Islet precursor cell (in vitro differentiated cells): ENCODE measurements at places on chromosomes 1 and 21.
A peak's percentile ranks its signal among the peaks of the same experiment; 100 is the strongest.

GRCh38 chr1:109897259-109897955, 13.2 kb upstream of the CSF1 start:
- no peak for DNase-seq

DNA sequence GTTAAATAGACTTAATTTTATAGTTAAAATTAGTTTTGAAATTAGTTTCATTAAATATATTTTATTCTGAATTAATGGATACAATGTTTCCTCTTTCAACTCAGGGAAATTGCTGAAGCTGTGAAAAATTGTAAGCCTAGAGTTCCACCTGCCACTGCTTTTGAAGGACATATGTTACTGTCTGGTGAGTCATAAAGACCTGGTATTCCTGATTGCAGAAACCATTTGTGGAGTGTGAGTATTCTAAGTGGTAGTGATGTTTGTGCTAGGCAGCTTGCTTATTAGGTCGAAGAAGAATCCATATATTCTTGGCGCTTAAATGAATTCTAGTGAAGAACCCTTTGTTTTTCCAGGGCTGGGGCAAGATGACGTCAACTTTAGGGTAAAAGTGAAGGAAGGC, 34.0 kb downstream of the MTR start:
- no peak for DNase-seq

- peak; percentile 33 for DNase-seq
Measured at GRCh38 chr21:43211760-43212115, 42.9 kb downstream of the CRYAA start.

GRCh38 chr1:187476671-187477070, 647.9 kb downstream of the PLA2G4A start:
- no peak for DNase-seq

DNA sequence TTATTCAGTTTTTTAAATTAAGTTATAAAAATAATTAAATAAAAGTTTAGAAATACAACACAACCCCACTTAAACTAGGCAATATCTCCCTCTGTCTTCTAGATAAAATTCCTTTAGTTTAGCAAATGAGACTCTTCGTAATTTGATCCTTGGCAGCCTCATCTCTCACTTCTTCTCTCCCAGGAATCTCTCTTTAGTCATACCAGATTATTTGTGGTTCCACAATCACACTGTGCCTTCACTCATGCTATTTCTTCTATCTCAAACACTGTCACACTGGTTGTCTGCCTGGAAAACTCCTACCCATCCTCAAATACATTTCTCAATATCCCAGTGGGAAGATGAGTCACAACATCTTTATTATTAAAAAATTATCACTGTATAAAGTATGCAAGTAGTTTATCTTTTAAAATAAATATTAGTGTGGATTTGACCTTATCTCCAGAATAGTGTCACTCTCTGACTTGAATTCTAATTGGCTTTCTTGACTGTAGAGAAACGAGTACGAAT, 195.5 kb downstream of the KCNH1 start:
- no peak for DNase-seq

DNA sequence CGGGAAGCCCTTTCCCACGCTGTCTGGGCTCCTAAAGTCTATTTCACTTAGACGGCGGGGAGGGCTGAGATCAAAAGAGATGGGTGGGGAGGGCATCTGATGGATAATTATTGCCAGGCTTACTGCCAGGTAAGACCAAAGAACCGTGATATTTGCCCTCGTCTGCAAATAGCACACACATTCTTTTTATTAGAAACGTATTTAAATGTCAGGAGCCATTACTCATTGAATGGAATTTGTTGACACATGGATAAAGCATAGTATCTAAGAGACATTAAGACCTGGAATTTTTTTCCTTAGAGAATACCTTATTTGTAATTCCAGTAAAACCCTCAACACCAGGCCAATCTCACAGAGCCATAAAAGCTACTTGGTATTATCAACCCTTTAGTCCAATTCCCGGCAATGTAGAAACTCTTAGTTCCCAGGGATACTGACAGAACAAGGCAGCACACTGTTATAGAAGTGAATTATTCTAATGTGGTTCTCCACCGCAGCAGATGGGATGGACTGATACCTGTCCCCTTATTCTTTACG, 10.6 kb downstream of the URB1 start:
- no peak for DNase-seq

GRCh38 chr1:15406614-15407559, 2.8 kb upstream of the EFHD2 start:
- DNase-seq: no peak

DNA sequence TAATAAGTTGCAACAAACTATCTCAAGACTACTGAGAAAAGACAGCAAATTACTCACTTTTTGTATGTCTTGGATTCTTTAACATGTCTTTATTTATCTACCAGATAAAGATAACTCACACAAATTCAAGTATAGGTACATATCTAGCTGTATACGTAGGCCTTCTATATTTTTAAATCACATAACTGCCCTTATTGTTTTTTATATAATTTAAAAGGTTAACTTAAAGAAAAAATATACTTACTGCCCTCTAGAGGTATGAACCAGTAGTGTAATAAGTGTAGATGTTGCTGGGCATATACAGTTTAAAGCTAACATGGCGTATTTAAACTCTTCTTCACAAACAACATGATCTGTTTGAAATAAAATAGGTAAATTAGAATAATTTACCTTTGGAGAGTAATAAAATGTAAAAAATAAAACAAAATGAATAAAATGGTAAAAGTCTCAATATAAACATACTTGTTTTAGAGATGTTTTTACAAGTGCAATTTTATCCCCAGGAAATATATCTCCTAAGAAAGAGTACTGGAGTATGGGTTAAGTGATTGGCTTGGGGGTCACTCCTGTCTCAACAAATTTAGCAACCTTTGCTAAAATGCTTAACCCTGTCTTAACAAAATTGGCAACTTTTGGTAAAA, 235.2 kb downstream of the KCNT2 start:
- DNase-seq: no peak
